ENCODE measurements at places on chromosomes 16 and 17.

- DNase-seq: no peak
Observed at GRCh38 chr17:65230040-65230439, 92.9 kb downstream of the RGS9 start.

- DNase-seq: peak; percentile 75
Observed at GRCh38 chr16:2090777-2091546, 43.2 kb downstream of the TSC2 start.

DNA sequence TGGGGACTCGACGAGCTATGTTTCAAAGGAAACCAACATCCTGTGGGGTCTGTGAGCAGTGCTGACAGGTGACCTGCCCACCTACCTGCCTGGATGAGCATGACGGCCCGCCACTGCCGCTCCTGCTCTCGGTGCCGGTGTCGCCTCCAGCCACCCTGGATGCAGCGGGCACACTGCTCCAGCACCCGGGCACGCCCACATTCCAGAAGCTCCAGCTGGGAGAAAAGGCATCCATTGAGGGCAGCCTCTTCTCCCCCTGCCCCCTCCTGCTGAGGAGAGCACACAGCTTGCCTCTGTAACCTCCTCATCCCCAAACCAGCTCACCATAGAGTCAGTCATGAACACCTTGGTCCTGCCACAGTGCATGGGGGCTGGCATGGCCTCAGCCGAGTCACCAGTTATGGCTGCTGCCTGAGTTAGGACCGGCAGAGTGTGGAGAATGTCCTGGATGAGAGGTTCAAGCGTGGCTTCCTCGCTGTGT, 14.3 kb downstream of the ZNHIT3 start:
- peak; percentile 60 for DNase-seq

GRCh38 chr17:18314059-18314730, 599 bp downstream of the TOP3A start:
- DNase-seq: no peak

GRCh38 chr16:17368951-17369350, 101.8 kb downstream of the XYLT1 start:
- no peak for DNase-seq

GRCh38 chr17:3730881-3731429, 7.3 kb downstream of the HASPIN start:
- no peak for DNase-seq

DNA sequence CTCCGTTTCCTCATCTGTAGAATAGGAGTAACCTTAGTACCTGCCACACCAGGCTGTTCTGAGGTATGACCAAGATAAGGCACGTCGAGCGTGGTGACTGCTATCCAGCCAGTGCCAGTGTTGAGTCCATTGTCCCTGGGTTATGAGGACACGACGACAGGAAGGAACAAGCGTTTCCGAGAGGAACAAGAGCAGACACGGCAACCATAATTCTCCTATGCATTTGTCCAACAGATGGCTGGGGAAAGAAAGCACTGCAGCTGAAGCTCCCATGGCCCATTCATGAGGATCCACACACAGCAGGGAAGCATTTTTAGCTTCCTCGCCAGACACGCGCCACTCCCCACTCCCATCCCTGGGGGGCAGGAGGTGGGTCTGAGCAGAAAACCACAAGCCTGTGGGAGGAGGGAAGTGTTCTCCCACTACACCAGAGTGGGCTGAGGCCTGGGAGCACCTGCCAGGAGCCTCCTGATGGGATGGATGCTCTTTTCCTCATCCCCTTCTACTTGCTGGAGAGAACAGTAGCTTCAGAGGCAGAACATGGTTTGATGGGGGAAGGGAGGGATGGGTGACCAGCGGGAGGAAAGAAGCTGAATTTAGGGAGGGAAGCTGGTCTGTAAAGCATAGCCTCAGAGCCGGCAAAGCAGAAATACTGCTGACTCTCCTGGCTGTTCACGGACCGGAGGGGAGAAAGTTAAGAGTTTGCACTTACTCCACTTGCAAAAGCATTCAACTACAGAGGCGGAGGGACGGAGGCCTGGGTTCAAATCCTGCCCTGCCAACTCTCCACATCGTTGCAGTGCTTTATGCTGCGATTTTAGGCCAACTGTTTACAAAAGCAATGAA, 2.7 kb downstream of the COTL1 start:
- no peak for DNase-seq

DNA sequence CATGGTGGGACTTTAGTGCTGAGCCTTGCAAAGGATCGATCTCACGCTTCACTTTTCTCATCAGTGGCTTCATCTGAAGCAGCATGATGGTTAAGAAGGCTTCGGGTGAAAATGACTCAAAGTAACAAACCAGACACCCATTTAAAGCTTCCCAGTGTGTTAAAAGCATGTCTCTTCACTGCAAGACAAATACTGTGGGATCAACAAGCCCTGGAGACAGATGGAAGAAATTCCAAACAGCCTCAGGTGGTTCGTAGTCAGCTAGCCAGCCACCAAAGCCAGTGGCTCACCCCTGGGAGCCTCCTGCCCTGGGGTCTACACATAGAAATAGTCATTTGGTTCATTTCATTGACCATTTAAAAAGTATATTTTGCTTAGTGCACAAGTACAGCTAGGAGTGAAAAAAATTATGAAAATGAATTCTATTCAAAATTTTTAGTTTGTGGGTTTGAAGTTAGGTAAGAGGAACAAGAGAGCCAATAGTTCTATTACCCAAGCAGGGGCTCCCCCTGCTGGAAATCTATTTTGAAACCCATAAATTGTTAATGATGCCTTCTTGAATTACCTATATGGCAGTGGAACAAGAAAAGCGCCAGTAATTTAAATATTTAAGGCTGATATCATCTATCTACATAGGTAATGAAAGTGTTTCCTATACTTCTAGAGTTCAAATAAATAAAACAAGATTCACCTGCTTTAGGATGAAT, 51.6 kb downstream of the PMP22 start:
- DNase-seq: no peak

GRCh38 chr16:23257682-23258081, 44.4 kb upstream of the SCNN1B start:
- no peak for DNase-seq

- peak; percentile 85 for DNase-seq
Observed at GRCh38 chr17:81285179-81285878, 9.8 kb downstream of the SLC38A10 start.

DNA sequence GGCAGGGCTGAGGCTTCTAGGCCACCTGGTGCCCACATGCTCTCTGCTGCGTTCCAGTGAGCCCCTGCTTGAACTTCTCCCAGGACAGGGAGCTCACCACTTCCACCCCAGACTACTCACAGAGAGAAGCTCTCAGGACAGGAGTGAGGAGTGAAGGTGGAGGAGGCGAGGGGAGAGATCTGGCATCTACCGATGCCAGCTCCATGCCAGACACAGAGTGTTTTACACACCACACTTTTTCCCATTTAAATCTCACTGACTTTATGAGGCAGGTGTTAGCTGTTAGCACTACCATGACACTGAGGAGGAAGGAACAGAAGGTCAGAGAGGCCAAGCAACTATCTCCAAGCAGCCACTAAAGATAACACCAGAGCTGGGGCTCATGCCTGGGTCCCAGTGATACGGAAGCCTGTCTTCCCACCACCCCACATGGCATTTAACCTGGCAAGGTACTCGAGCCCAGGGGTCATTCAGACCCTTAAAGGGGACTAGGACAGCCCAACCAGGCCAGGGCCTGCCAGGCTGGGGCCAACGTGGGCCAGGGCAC, 6.8 kb downstream of the FAM83G start:
- no peak for DNase-seq

GRCh38 chr17:48229936-48230335, 122.4 kb downstream of the SNX11 start:
- no peak for DNase-seq

GRCh38 chr17:48546924-48547807, 2.3 kb upstream of the HOXB2 start:
- DNase-seq: no peak

GRCh38 chr16:68992521-68992920, 112.9 kb upstream of the HAS3 start:
- DNase-seq: no peak

DNA sequence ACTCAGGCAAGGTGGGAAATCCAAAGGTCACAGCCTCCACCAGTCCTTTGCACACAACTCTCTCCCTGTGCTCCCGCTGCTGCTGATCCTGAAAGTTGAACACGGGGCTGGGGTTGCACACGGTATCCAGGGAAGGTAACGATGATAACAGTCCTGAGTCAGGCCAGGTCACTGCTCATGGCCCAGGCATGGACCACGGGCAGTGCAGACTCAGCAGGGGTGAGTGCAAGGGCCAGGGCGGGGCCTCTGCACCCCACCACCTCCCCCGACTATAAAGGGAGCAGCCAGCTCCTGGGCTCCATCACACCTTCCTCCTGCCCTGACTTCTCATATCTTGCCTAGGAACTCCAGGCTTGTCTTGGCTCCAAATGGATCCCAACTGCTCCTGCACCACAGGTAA, at the start of gene MT1B:
Gene MT1B (plus strand): TSS at position 301 of the 400 bp plus-strand sequence. CDS start 68 bp downstream, at position 369.
- no peak for DNase-seq

GRCh38 chr16:31361201-31362110, 6.5 kb downstream of the ITGAX start:
- no peak for DNase-seq

GRCh38 chr16:87210894-87211293, 106.3 kb downstream of the C16orf95 start:
- DNase-seq: no peak

- DNase-seq: no peak
Observed at GRCh38 chr16:56874800-56875199, 9.8 kb downstream of the SLC12A3 start.

- no peak for DNase-seq
Observed at GRCh38 chr17:50647187-50647586, 12.5 kb downstream of the ABCC3 start.

DNA sequence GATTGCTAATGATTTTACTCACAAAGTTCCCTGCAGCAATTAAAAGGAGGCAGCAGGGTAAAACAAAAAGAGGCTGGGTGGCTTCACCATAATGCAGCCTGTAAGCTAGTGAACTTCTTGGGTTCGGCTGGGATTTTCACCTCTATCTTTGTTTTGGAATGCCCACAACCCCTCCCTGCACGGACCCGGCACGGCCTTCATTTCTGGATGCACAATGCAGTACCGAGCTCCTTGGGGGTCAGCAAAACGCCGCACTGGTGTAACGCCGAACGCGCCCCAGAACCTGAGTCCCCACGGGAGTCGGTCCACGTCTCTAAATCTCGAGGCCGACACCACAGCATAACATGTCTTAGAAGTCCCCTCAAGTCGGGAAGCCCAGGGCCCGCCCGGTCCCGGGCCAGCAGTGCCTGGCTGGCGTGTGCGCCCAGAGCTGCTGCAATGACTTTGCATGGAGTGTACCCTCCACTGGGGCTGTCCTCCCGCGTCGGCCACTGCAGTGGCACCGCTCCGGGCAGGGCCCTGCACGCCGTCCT, 759 bp downstream of the UBE2O start:
- peak; percentile 66 for DNase-seq

DNA sequence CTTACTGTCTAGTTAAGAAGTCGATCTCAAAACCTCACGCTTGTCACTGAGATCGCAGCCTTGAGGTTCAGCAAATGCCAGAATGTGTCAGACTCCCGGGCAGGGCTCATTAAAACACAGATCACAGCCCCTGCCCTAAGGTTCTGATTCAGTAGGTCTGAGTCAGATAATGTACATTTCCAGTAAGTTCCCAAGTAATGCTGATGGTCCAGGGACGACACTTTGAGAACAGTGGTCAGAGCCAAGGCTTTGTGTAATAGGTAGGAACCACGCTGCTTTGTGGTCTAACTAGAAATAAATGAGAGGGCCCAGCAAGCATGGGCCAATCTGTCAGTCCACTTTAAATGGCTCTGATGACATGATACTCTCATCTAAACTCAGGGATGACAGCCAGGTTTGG, 228.6 kb downstream of the ZFHX3 start:
- no peak for DNase-seq

- no peak for DNase-seq
Observed at GRCh38 chr16:77297996-77298395, 98.8 kb downstream of the SYCE1L start.

DNA sequence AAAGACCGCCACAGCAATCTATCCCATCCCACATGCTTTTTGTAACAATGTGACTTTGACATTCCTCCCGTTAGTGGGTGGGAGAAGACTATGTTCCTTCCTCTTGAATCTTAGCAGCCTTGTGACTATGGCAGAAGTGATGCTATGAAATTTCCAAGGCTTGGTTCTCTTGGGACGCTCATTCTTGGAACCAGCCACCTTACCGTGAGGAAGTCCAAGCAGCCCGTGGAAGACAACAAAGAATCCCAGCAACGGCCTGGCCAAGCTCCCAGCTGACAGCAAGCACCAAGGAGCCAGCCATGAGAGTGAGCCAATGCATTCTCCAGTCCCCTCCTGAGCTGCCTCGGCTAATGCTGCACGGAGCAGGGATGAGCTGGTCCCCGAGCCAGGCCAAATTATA, 62.3 kb downstream of the VPS53 start:
- DNase-seq: no peak

- DNase-seq: no peak
Observed at GRCh38 chr16:88290850-88291830, 91.6 kb upstream of the ZNF469 start.

GRCh38 chr17:81432941-81433340, 37.7 kb downstream of the BAHCC1 start:
- no peak for DNase-seq

GRCh38 chr17:49227436-49228261, 2.9 kb downstream of the PHOSPHO1 start:
- DNase-seq: peak; percentile 91

DNA sequence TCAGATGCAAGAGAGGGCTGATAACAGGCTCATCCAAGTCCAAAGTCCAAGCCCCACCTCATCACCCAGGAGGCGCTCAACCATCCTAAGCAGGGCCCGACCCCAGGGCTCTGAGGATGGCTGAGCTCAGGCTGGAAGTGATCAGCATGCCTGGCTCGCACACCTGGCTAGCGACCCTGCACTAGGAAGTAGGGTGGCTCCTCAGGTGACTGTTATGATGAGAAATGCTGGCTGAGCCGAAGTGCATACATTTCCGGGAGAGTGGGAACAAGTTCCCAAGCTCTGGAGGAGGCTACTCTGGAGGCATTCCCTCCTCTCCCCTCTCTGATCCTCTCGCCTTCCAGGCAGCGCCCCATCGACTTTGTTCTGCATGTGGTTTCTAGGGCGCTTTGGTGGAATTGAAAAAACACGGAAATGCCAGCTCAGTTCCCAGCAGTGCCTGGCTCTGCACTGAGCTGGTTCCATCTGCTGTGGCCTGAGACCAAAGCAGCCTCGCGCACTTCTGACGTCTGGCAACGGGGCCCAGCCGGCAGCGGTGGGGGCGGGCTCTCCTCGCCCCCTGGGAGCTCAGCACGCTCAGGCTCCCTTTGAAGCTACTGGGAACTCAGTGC, 130.3 kb downstream of the IRF8 start:
- peak; percentile 43 for DNase-seq
